Esophagus mucosa (tissue), 1 donor: ENCODE measurements at places on chromosomes 1 and 21.
A peak's percentile ranks its signal among the peaks of the same experiment; 100 is the strongest.

- ATAC-seq = no peak
Observed at GRCh38 chr1:85577419-85578320, 2.9 kb upstream of the CCN1 start.

GRCh38 chr1:230267338-230268065, 158.6 kb downstream of the PGBD5 start:
- ATAC-seq = no peak

- ATAC-seq = no peak
Observed at GRCh38 chr1:65247419-65248359, 61.7 kb upstream of the DNAJC6 start.

DNA sequence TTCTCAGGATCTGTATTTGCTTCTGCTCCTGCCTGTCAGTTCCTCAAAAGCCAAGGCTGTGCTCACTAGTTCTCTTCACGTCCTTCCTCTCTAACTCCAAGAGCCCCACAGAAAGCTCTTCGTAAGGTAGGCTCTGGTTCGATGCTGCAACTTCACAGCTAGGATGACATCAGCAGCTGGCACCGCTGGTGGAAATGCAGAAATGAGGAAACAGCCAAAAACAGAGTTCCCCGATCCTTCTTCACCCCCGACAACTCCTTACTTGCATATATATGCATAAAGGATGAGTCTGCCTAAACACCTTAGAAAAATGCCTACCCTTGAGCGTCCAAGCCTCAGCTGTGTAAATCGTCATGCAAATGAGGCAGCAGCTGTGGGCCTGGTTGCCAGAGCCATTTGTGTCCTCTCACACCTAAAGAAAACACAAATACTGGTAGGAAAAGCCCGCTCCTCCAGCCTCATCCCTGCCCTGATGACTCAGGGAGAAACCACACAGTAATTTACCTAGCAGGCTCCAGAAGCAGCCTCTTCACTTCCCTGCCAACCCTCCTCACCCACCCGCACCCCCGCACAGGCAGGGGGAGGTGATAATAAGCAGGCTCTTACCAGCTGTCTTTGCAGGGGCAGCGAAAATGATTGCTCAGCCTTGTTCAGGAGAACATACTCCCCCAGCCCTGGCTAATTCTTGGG, 28.2 kb downstream of the BATF3 start:
- ATAC-seq = peak; percentile 68

GRCh38 chr1:78284354-78284753, 206.4 kb upstream of the PTGFR start:
- ATAC-seq = no peak
